ENCODE measurements at places on chromosomes 7 and 10.
A peak's percentile ranks its signal among the peaks of the same experiment; 100 is the strongest.

- no peak for DNase-seq
Observed at GRCh38 chr7:2452074-2452507, 24.1 kb downstream of the GRIFIN start.

DNA sequence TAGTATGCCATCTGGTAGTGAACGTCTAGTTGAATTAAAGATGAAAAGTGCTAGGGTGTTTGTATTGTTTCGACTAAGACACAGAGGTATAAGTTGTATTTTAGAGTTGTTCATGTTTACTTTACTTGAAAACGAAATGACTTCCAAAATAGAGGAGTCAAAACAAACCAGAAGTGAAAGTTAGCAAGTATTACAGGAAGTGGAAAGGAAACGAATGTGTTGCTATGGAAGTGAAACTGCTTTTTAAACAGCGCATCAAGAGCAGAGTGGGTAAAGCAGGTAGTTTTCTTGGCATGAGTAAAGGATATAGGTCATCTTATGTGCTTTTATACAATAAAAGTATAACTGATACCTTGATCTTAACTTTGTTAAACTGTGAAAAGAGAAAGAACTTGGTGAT is 20.0 kb upstream of the GALNTL5 start:
- DNase-seq: no peak

- no peak for DNase-seq
Observed at GRCh38 chr7:27735831-27736230, 4.1 kb upstream of the TAX1BP1 start.

- DNase-seq: peak; percentile 2
Observed at GRCh38 chr7:107661081-107661864, 645 bp downstream of the SLC26A4 start.

DNA sequence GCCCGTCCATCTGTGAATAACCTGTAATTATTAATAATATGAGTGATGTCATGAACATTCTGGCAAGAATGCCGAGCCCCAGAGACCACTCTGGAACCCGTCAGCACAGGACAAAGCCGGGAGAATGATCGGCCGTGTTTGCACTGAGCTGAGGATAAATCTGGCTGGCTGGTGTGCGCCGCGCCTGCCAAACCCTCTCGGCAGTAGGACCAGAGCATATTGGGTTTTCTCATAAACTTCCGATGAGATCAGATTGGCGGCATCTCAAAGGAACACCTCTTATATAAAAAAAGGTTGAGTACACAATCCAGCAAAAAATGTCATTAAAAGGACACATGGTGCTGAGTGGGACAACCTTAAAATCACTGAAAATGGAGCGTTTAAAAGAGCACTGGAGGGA is 296.0 kb upstream of the MKI67 start:
- DNase-seq: no peak

GRCh38 chr7:158531661-158532060 is 56.0 kb downstream of the PTPRN2 start:
- DNase-seq: no peak

GRCh38 chr7:51180092-51180491 is 136.5 kb downstream of the COBL start:
- no peak for DNase-seq

DNA sequence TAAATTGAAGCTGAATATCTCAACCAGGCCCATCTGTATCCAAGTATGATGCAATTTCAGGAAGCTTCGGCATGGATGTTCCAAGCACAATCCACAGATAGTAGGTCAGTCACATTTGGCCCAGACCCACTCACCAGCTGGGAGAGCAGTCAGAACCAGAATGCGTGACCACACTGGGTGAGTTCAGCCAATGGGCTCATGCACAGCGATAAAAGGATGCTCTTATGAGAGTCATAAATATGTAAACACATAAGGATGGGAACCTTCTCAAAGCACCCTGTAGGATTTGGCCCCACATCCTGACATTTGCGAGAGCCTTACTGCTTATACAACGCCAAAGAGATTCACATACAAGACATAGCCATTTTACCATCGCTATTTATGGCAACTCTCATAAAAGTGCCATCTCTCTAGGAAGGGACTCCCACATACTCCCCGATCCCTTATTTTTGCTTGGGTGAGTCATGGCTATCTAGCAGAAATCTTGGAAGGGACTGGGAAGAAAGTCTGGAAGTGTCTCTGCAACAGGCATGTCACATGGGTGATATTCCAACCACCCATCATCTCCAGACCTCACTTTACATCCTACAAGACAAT is 3.0 kb downstream of the AFAP1L2 start:
- DNase-seq: no peak

GRCh38 chr10:128981251-128981650 is 485.8 kb upstream of the MGMT start:
- no peak for DNase-seq

DNA sequence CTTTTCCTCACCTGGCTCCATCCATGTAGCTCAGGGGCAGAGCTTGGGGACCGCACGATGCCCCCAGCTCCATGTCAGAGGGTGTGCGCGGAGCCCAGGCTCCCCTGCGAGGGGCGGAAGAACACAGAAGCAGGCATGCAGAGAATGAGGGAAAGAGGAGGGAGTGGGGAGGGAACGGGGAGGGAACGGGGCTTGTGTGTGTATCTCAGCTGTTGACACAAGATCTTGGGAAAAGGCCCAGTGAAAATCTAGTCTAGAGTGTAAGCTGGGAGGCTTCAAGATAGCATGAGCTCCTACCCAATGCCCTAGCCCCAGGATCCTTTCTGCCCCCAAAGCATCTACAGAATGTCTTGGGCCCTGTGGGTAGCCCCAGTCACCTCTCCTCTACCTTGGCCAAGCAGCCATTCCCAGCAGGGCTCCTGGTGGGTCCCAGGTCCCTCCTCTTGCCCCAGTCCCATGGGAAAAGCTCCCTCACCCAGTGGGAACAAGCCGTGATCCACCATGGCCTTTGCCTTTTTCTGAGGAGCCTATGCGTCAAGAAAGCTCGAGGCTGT is 25.1 kb upstream of the NDST2 start:
- DNase-seq: no peak

- no peak for DNase-seq
Observed at GRCh38 chr10:57962839-57963238, 304.9 kb downstream of the IPMK start.

- no peak for DNase-seq
Observed at GRCh38 chr7:121744319-121744718, 128.6 kb upstream of the PTPRZ1 start.

GRCh38 chr10:127351542-127351941 is 155.2 kb upstream of the INSYN2A start:
- DNase-seq: no peak

DNA sequence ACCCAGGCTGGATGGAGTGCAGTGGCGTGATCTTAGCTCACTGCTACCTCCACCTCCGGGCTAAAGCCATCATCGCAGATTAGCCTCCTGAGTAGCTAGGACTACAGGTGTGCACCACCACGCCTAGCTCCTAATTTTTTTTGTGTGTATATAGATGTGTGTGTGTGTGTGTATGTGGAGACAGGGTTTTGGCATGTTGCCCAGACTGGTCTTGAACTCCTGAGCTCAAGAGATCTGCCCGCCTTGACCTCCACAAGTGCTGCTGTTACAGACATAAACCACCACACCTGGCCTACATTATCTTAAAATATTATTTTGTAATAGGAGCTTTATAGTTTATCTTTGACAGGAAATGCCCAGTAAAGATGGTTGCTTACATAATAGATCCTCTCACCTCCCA is 25.0 kb downstream of the FOXP2 start:
- DNase-seq: no peak

DNA sequence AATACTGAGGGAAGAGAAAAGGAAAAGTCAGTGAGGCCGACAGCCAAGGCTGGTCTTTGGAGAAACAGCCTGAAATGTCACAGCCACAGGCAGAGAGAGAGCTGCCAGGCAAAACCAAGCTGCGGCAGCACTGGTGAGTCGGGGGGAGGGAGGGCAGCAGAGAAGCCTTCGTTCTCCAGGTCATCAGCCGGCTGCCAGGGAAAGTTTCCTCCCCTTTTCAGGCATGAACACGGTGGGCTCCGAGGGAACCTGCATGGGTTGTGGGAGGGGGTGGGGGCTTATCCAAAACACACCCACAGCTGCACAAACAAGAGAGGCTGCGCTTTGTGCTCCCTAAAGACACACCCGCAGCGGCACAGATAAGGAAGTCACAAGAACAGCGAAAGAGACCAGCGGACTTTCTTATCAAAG is 62.3 kb upstream of the NKX6-2 start:
- DNase-seq: no peak

DNA sequence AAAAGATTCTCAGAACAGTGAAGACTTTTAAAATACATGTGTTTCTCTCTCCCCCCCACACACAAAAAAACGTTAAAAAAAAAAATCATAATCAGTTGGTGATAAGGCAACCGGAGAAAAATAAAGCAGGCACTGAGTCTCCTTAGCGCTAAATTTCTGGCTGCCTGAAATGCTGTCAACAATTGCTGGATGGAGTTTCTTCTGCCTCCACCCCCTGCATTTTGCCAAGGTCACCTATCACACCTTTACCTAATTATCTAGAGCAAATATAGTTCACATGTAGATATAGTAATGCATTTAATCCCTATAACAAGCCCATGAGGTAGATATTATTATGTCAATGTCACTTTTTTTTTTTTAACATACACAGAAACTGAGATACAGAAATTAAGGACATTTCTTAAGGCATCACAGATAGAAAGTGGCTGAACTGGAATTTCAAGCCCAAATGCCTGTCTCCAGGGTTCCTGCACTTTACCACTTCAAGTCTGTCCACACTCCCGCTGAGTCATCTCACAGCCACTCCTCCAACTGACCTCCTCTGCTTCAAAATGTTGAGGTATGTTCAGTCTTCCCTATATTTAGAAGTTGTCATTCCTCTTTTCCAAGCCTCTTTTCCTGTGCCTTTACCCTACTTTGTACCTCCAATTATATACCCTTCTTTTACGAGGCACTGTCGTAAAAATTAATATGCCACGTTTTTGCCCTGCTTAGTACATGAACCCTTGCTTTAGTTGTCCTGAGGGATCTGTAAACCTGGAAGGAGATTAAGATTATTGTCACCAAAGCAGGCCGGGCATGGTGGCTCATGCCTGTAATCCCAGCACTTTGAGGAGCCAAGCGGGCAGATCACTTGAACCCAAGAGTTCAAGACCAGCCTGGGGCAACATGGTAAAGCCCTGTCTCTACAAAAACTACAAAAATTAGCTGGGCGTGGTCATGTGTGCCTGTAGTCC is 72.8 kb upstream of the MPP7 start:
- DNase-seq: no peak

GRCh38 chr7:76122516-76123239 is 74.8 kb downstream of the MDH2 start:
- DNase-seq: no peak

GRCh38 chr7:3754493-3755341 is 453.7 kb downstream of the SDK1 start:
- no peak for DNase-seq

DNA sequence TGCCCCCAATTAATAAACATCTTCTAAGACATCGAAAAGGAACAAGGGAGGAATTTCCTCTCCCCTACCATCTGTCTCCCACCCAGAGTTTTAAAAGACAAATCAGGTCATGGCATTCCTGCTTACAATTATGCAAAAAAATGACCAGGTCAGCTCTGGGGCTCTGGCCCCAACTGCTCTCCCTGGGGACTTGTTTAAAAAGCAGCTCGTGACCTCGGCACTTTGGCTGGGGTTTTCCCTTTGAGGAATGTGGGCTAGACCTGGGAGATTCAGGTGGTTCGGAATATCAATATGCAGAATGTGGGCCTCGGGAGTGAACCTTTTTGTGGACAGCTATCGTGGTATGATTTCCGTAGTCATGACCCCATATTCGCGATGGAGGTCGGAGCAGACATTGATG is 648 bp upstream of the RADIL start:
- no peak for DNase-seq

DNA sequence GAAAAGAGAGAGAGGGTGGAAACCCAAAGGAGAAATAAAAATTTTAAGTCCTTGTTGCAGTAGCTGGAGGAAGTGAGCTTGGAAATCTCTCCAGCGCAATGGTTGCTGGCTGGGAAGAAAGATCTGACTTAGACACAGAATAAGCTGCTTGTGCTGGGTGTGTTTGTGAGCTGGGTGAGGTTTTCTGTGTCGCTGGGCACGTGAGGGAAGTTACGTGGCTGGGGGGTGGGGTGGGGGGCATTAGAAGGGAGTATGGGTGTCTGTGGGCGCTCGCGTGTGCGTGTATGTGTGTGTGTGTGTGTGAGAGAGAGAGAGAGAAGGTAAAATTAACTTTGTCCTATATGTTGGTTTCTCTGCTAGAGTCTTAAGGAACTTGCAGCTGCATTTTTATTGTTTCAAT is 11.6 kb downstream of the TCF7L2 start:
- DNase-seq: no peak

GRCh38 chr7:11212080-11212711 is 238.5 kb downstream of the PHF14 start:
- DNase-seq: peak; percentile 14

DNA sequence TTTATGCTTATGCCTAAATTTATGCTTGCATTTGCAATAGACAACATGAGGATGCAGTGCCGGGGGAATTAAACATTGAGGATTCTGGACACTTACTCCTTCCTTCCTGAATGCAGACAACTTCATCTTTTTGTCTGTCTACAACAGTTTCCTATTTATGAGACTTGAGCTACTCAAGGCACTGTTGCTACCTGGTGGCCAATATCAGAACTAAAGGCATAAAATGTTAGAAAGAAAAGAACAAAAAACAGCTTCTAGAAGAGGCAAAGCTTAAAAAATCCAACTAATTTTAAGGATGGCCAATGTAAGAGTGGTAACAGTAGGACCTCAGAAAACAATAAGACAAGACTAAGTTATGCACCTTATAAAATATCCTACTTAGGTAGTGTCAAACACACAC is 144.5 kb upstream of the PTN start:
- DNase-seq: no peak

GRCh38 chr7:45105588-45106188 is 5.8 kb downstream of the TBRG4 start:
- no peak for DNase-seq

DNA sequence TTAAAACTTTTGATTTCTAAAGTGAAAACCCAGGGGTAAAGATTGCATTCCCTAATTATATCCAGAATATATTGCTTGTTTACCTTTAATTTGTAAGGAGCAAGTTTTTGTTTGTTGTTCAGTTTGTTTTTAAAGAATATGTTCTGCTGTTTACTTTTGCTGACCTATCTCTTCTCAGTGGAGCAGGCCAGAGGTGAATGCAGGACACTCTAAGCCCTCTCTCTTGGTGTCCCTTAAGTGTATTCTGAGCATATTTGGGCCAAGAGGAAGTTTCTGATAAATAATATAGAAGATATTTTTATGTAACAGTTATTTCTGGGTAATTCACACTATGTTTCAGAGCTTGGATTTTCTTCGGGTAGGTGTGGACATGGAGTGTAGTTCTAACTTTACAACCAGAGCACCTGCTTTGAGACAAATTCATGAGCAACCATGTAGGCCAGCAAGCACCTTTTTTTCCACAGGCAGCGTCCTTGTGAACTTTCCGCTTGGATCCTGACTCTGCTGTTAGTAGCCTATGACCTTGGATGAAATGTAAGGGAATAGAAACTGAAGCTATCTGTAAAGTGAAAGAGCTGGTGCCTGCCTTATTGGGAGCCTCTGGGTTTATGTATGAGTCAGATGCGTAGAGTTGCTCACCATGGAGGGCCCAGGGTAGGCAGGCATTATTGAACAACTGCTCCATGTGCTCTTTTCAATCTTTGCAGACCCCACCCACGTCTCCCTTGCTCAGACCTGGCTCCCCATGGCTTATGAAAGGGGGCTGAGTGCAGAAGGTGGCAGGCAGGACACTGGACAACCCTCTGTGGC is 16.1 kb downstream of the OGDH start:
- no peak for DNase-seq
